ENCODE measurements at places on chromosomes 11 and 22.

GRCh38 chr11:87529486-87529885, 491.8 kb downstream of the TMEM135 start:
- DNase-seq, result no peak

- no peak for DNase-seq
Measured at GRCh38 chr22:35900483-35901168, 128.0 kb downstream of the RBFOX2 start.

GRCh38 chr11:87840786-87841185, 334.5 kb downstream of the RAB38 start:
- DNase-seq, result no peak

GRCh38 chr11:12531681-12532080, 142.5 kb upstream of the TEAD1 start:
- no peak for DNase-seq

- DNase-seq, result no peak
Measured at GRCh38 chr11:76756341-76756741, 26.8 kb upstream of the TSKU start.

- no peak for DNase-seq
Measured at GRCh38 chr11:45318516-45318915, 32.4 kb upstream of the SYT13 start.

DNA sequence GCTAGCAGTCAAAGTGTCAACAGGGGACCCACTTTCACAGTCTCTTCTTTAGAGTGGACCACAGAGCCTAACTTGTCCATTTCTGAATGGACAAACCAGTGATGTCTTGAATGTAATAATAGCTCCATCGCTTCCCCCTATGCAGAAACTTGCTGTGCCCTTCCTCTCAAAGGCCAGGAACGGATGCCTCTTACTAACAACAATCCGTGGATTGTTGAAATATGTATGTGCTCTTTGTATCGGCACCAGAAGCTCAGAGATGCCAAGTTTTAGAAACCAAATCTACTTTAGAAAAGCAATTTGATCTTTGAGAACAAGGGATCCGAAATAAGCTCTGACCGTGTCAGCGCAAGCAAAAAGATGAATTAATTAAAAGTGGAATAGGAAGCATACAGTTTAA, 259.5 kb upstream of the POU2AF2 start:
- no peak for DNase-seq

- no peak for DNase-seq
Measured at GRCh38 chr22:33894036-33894435, 26.2 kb downstream of the LARGE1 start.

DNA sequence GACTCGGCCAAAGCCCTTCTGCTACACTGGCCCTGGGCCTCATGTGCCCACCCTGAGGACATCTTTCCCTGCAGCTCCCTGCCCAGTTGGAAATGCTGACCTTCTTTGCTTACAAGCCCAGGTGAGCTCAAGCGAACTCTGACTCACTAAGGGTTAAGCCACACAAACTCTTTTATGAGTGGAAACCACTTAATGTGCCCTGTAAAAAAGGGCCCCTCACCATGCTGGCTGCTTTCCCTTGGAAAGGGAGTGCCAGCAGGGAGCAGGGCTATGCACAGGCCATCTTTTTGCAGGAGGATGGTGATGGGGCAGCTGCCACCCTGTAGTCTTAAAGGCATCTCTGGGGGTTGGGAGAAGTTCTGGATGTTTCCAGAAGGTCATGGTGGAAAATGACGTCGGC, 18.7 kb downstream of the EHF start:
- no peak for DNase-seq

DNA sequence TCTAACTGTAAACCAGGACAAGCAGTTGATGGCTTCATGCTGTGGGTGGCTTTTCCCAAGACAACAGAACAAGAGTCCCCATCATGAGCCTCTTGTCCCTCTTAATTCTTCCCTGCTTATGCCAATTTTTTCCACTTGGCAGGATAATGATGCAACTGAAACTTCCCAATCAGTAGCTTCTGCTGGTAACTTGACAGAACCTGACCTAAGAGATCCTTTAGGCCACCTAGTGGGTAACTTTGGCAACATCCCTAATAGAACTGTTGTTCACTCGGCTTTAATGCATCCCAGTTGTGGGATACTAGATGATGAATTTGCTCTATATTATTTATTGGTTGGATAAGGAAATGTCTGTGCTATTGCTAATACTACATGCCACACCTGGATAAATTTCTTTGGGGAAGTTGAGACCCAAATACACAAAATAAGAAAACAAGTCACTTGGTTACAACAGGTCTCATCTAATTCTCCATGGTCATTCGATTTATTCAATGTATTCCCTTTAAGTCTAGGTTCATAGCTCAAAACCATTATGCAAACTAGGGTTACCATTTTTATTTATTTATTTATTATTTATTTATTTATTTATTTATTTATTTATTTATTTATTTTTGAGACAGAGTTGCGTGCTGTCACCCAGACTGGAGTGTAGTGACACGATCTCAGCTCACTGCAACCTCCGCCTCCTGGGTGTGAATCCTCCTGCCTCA, 41.4 kb upstream of the NFAM1 start:
- DNase-seq, result no peak

DNA sequence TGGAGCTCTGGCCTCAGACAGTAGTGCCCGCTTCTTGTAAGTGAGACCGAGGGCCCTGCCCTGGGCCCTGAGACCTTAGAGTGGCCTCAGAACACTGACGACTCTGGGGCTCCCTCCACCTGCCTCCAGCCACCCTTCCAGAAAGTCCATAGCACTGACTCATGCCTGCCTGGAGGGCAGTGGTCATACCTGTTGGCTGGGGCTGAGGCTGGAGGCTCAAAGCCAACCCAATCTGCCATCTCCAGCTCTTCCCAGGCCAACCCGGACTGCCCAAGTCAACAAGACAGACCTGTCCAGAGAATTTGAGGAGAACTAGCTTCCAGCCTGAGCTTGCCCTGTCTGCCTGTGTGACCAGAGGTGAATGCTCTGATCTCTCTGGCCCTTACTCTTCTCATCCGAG, 66.9 kb upstream of the TTLL12 start:
- DNase-seq, result no peak

DNA sequence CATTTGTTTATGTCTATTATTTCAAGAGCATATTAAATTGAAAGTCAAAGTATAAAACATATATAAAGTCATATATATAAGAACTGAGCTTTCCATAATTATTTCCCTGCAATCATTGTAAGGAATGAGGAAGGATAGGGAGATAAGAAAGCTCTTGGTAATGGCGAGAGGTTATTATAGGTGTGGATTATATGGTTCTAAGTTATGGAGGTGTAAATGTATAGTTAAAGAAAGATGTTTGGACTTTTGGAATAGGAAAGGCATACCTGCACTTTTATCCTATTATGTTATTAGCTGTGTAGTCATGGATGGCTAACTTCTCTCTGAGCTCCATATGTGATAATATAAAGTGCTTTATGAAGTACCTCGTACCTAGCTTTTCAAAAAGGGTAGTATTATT, 127.6 kb downstream of the LUZP2 start:
- no peak for DNase-seq

DNA sequence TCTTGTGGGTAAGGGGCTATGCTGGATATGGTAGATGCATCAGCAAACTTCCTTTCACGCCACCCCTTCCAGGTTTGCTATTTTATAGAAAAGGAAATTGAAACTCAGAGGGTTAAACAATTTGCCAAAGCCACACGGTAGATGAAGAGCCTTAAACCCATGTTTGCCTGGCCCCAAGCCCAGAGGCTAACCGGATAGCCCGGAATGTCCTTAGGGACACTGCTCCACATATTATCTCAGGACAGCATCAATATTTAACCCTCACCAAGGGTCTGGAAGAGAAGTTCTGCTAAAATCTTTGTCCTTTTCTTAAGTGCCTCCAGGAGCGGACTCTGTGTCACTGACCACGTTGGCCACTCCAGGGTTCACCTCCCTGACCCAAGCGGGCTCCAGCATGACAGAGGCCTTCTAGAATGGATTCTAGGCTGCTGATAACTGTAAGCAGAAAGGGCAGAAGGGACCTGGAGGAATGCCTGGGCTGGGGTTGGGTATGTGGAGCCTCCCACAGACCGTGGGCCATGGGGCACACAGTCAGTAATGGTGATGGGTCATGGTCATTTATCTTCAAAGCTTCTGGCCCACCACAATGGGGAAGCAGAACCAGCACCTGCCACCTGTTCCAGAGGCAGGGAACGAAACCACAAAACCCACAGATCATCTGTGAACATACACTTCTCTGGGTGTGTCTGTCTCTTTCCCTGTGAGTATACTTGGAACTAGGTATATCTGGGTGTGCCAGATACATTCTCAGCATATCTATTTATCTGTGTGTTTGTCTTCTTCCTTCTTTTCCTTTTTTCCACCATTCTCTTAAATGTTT, 5.4 kb upstream of the TMEM86A start:
- DNase-seq, result no peak

Measured in stimulated activated CD4-positive, alpha-beta T cell treated with anti-CD3 and anti-CD28 coated beads, Interleukin-15, amount 100 ng/mL, for 1 hour (primary cell).